ENCODE measurements at places on chromosomes 2 and 18.

GRCh38 chr18:49582579-49582978 is 20.7 kb downstream of the LIPG start:
- no peak for ATAC-seq

- ATAC-seq = no peak
Measured at GRCh38 chr2:222108497-222108896, 190.3 kb downstream of the PAX3 start.

DNA sequence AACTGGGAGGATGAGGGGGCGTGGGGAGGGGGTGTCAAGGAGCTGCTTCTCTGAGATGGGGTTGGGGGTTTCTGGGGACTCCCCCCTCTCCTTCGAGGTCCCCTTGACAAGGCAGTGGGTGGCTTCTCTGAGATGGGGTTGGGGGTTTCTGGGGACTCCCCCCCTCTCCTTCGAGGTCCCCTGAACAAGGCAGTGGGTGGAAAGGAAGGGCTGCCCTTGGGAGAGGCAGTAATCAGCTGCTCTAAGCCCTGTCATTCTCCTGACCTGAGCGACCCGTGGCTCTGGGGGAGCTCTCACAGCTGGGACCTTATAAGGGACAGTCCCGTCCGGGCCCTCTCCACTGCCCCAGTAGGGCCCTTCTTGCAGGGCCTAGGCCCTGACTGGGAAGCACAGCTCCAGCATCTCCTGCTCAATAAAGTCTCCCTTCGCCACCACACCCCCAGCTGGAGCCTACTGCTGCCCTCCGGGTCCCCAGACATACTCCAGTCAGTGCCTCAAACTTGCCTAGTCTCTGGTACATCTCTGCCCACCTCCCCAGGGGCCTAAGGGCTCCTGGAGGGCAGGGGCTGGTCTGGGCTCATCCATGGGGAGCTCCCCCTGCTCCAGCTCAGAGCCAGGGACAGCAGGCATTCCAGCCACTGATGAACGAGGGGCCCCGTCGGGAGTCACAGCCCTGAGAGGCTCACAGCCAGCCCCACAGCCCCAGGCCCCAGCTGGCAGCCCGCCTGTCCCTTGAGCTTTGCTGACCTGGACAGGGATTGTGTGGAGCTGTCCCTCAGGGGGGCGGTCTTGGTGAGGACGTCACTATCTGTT is 2.8 kb downstream of the GAREM2 start:
- ATAC-seq = no peak

- no peak for ATAC-seq
Measured at GRCh38 chr18:26791676-26792075, 73.8 kb downstream of the AQP4 start.

DNA sequence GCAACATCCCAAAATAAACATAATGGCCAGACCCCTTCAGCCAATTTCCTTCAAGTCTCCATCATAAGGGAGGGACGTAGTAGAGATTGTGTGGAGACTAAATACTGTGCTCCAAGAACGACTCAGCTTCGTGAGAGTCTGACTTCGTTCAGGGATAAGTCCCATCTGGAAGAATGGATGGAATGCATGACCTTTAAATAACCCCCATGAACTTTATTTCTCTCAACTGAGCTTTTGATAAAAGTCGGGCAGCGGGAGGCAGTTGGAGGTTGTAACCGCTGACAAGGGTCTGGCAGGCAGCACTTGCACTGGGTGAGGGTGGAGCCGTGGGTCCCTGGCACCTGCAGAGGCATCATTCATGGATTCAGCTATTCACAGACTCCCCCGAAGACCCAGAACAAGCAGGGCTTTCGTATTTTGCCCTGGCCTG is 115.9 kb downstream of the ZFP36L2 start:
- ATAC-seq = peak; percentile 77

GRCh38 chr2:214019229-214019972 is 391.5 kb upstream of the VWC2L start:
- peak; percentile 99 for ATAC-seq

GRCh38 chr18:44786688-44787087 is 106.0 kb downstream of the SETBP1 start:
- no peak for ATAC-seq

DNA sequence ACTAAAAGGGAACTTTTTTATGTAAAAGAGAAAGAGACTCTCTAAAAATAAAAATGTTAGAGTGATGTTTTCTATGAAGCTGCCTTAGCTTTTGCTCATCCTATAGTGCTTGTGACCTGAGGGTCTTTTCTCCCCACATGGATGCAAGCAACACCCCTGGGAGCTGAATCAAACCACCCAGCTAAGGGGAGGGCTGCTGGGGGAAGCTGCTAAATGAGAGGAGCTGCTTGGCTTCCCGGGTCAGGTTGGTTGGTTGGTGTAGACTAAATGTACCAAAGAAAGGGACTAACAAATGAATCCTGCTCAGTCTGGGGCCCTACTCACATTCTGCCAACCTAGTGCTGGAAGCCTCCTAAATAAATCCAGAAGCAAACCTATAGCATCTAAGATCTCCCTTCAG is 35.0 kb downstream of the AFF3 start:
- ATAC-seq = no peak

- no peak for ATAC-seq
Measured at GRCh38 chr18:22267697-22268096, 98.3 kb downstream of the GATA6 start.

GRCh38 chr2:46651363-46652099 is 172.2 kb downstream of the TMEM247 start:
- ATAC-seq = no peak

DNA sequence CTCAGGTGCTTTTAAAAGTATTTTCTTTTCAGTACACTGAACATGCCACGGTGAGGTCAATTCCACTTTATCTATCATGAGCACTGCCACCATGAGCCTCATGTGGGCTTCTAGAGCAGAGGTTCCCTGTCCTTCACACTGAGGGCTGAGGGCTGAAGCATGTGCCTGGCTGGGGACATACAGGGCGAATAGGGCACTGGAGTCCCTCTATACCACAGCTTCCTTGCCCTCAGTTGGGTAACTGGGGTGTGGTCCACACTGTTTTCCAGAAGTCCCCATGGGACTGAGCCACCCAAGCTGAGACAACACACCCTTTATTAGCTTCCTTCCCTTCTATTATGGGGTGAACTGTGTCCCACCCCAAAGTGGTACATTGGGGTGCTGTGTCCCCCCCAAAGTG is 172.2 kb upstream of the ID2 start:
- ATAC-seq = no peak

DNA sequence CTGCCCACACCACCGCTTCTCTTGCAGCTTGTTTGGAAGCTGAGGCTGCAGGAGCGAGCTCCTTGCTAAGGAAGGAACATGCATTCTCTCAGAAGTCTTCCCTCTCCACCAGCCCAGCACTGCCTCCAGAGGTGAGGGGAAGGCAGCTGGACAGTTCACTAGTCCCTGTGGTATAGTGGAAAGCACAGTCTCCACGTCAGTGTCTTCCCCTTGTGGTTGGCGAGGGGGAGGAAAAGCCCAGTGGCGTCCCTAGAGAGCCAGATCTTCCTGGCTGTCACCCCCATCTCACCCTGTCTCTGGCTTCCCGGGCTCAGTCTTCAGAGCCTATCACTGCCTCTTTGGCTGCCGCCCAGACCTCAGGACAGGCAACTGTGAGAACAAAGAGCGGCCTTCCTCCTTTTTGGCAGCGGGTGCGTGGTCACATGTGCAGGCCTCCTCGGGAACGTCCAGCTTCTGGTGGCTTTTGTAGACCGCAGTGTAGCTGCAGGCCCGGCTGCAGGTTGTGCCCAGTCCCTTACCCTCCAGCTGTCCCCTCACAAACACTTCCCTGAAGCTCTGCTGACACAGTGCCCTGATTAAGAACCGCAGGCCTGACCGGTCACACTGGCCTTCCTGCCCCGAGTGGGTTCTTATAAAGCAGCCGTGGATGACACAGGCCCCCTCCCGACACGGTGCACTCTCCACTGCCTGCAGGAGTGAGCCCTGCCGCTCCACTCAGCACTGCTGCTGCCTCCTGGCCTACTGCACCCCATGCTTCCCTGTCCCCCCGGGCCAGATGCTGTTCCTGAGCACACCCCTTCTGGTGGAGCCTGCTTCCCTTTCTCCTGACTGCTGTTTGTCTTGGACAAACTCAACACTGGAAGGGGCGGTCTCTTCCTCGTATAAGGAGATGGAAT is 90.9 kb downstream of the RNF144A start:
- peak; percentile 71 for ATAC-seq

- no peak for ATAC-seq
Measured at GRCh38 chr18:48133671-48134251, 203.3 kb upstream of the SMAD2 start.

DNA sequence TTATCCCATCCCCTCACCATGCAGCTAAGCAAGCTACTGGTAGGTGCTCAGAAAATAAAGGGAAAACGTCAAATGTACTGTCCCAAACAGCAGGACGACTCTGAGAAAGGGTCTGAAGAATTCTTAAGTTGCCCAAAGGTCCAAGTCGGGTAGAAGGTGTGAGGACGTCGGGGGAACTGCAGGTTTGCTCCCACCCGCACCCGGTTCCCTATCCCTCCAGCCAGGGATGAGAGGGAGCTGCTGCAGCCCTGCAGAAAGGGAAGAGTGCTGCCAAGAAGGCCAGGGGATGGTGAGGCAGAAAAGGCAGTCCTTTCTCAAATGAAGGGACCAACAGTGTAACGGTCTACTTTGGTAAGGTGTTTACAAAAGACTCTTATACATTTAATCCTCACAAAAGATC is 6.9 kb upstream of the UCN start:
- no peak for ATAC-seq

GRCh38 chr18:51151568-51152511 is 45.6 kb downstream of the MEX3C start:
- ATAC-seq = no peak

- peak; percentile 91 for ATAC-seq
Measured at GRCh38 chr2:75587954-75588587, 27.3 kb upstream of the EVA1A start.

DNA sequence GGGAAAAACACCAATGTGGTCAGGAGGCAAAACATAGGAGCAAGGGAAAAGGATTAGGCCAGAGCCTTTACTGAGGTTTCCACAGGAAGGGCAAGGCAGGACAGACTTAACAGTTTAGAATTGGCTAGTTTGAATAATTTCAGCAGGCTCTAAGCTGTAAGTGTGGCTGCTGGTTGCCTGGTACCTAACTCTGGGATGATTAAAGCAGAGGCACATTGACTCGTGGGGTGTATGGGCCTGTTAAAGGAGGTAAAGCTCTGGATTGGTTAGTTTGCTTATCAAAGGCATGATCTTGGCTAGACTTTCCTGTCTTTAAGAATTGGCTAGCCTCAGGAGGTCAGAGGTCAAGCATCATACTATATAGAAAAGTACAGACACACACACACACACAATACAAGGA is 132.6 kb downstream of the SPAG16 start:
- ATAC-seq = no peak

DNA sequence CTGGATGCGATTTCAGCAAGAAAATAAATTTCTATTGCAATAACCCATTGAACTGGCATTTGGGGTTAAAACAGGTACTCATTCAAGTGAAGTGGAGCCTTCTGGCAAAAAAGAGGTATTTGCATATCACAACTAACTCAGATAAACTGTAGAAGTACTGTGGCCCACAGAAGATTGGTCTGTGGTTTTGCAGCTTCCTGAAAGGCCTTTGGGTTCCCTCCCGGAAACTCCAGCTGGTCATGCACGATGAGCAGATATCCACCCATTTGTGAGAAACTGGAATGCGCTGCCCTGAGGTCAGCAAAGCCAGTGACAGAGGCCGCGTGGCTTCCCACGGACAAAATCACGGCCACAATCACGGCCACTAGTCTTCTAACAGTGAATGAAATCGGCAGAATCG is 106.3 kb downstream of the EPHA4 start:
- ATAC-seq = no peak

DNA sequence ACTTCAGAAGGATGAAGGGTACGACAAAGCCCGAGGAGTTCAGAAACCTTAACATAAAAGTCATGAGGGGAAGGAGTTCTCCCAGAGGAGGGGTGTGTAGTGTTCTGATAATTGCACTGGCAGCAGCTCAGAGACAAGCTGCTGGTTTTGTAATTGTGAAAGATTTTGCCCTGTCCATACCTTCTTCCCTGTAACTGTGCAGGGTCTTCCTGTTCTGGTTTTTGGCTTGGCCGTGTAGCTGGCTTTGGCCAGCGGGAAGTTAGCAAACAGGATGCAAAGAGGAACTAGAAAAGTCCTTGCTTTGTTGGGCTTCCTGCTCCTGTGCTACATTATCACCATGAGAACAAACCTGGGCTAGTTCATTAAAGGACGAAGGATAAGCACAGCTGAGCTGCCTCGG is 160.8 kb downstream of the LPIN1 start:
- ATAC-seq = no peak

GRCh38 chr18:45920367-45920766 is 46.8 kb downstream of the EPG5 start:
- peak; percentile 84 for ATAC-seq

DNA sequence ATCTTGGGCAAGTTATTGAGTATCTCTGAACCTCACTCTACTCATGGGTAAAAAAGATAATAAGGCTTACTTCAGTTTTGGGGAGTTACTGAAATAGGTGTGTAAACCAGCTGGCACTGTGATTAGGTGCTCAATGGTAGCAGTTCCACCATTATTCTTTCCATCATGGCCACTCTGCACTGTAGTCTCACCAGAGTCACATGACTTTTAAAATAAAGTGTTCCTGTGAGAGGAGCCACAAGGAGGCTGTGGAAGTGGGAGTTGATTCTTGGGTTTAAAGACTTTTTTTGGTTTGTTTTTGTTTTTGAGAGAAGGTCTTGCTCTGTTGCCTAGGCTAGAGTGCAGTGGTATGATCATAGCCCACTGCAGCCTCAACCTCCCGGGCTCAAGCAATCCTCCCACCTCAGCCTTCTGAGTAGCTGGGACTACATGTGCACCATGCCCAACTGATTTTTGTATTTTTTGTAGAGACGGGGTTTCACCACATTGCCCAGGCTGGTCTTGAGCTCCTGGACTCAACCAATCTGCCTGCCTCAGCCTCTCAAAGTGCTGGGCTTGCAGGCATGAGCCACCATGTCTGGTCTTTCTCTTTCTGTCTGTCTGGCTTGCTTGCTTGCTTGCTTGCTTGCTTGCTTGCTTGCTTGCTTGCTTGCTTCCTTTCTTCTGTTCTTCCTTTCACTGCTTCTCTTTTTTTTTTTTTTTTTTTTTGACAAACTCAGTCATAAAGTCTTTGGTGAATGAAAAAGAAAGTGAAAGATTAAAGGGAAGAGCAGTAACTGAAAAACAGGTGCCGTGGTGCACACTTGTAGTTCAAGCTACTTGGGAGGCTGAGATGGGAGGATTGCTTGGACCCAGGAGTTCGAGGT is 21.2 kb upstream of the ACVR1 start:
- no peak for ATAC-seq

- ATAC-seq = no peak
Measured at GRCh38 chr18:24954341-24954740, 397.6 kb downstream of the ZNF521 start.

- ATAC-seq = no peak
Measured at GRCh38 chr18:28690100-28690499, 513.2 kb upstream of the CDH2 start.
